ENCODE measurements at places on chromosomes 7 and 10.
A peak's percentile ranks its signal among the peaks of the same experiment; 100 is the strongest.

DNA sequence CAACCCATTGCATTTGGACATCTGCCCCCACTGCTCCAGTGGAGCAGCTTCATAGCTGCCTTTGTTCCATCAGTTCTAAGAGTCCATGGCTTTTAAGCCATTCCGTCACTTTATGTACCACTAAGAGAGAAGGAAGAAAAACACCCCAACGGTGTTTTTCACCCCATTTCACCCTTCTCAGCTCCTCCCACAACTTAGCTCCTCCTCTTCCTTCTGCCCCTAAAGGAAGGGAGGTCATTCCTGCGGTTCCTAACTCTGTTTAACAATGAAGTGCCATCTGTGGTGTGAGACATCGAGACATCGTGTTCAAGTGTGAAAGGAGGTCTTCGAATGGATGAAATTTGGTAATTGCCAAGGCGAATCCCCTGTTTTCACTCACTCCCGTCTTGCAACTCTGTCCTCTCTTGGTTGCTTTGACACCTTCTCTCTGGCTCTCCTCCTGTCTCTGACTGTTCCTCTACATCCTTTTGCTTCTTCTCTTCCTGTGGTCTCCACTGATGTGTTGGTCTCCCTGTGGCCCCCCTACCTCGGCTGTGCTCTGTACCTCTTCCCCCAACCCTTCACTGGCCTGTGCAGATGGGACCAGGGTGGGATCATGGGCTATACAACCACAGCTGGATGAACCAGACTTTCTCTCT lies 23.0 kb downstream of the SMKR1 start:
- no peak for DNase-seq

DNA sequence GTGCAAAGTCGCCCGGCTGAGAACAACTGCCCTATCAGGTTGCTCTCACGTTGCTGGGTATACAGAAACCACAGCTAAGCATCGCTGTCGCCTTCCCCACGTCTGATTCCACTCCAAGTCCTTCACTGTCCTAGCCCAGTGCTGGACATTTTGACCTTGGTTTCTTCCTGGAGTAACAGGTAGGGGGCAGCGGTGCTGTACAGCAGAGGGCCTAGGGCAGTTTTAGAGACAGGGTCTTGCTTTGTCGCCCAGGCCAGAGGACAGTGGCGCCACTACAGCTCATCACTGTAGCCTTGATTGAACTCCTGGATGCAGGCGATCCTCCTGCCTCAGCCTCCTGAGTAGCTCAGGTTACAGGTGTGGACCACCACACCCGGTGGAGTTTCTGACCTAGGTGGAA lies 2.6 kb downstream of the CLDN15 start:
- no peak for DNase-seq

GRCh38 chr7:44849259-44849884 lies 1.5 kb upstream of the H2AZ2 start:
- DNase-seq: no peak

DNA sequence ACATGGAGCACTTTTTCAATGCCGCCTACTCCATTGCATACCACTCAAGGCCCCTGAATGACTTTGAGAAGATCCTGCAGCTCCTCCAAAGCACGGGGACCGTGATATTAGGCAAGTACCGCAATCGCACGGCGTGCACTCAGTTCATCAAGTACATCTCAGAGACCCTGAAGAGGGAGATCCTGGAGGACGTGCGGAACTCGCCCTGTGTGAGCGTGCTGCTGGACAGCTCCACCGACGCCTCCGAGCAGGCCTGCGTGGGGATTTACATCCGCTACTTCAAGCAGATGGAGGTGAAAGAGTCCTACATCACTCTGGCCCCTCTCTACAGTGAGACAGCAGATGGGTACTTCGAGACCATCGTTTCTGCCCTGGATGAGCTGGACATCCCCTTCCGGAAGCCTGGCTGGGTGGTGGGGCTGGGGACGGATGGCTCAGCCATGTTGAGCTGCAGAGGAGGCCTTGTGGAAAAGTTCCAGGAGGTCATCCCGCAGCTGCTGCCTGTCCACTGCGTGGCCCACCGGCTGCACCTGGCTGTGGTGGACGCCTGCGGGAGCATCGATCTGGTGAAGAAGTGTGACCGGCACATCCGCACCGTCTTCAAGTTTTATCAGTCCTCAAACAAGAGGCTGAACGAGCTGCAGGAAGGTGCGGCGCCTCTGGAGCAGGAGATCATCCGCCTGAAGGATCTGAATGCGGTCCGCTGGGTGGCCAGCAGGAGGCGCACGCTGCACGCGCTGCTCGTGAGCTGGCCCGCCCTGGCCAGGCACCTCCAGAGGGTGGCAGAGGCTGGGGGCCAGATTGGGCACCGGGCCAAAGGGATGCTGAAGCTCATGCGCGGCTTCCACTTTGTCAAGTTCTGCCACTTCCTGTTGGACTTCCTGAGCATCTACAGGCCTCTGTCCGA lies 12.7 kb upstream of the ATP6V0E2 start:
- DNase-seq: no peak

GRCh38 chr10:121851786-121852185 lies 76.0 kb downstream of the ATE1 start:
- no peak for DNase-seq

DNA sequence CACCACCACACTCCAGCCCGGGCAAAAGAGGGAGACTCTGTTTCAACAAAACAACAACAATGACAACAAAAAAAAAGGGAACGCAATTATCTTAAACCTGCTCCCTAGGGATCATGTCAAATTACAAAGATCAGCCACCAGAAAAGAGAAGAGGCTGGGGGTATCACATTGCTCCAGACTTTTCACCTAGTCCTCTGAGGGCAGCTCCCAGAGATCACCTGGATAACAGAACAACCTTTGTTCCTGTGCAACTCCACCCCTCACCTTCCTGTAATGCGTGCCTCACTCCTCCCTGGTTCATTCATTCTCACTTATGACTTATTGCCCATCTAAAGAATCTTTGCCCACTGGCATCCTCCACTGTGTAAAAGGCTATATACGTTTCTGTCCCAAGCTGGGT lies 31.8 kb downstream of the SVOPL start:
- no peak for DNase-seq

GRCh38 chr7:33107136-33108066 lies 1.8 kb downstream of the RP9 start:
- DNase-seq: peak; percentile 32

DNA sequence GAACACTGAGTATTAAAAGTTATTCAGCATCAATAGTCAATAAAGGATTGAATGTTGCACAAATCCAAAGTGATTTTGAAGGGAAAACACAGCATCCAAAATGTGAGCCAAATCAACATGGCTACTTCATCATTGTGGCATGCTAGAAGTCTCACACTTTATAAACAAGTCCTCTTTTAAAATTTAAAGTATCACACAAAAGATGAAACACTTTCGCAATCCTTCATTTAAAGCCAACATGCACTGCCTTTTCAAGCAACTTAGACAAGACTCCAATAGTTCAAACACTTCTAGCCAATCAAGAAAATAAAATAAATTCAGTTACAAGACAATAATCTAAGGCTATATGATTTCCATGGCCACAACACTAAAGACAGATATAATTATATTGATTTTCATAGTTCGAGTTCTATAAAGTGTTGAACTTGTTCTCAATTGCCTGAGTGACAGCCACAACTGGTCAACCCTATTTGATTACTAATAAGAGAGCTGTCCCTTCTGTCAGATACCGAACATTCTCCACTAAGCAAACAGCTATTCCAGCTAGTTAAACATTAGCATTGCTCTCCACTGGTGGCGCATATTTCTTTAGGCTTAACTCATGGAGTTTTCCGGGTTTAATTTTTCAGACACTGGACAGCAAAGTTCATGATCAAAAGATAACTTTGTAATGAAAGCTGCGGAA lies 8.3 kb downstream of the EBF3 start:
- no peak for DNase-seq

DNA sequence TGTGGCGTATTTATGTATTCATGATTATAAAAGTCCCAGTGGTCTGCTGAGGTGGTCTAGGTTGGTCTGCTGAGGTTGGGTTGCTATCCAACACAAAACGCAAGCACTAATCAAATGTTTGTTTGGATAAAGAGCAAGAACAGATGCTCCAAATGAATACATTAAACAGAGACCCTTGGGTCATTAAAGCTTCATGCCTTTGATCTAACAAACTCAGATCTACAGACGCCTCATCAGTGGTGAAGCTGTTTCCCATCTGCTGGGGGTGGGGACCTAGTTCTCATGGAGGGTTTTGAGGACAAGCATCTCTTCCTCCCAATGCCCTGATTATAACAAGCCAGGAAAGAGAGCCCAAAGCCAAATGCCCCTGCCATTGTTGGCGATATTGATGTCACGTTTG lies 786.7 kb downstream of the NRG3 start:
- DNase-seq: no peak

All from thyroid gland (tissue), 4 donors.